NCI-H345 (cell line): ENCODE measurements at places on chromosomes 13 and 19.

DNA sequence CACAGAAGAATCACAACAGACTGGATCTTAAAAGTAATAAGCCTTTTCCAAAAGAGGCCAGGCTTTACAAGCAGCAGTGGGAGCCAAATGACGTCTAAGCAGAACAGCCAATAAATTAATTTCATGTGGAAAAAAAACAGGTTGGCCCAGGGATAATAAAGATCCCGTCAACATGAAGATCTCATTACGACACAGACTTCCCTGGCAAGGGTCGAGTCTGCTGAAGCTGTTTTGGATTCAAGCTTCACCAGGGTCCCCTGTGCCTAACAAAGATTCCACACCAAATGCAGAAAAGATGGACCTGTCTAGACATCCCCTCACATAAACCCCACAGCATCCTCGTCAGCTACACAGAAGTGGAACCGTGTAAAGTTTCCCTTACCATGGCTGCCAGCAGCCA is 215.1 kb upstream of the ZNF507 start:
- no peak for DNase-seq

GRCh38 chr19:46229442-46229841 is at the start of gene IGFL1:
Gene IGFL1, plus strand, starts transcription at chr19:46229742. Its CDS starts 33 bp downstream, at chr19:46229775.
- DNase-seq = no peak

GRCh38 chr19:16038196-16038695 is 38.0 kb upstream of the TPM4 start:
- no peak for DNase-seq

- no peak for DNase-seq
Observed at GRCh38 chr13:99671746-99672145, 170.5 kb downstream of the TM9SF2 start.

DNA sequence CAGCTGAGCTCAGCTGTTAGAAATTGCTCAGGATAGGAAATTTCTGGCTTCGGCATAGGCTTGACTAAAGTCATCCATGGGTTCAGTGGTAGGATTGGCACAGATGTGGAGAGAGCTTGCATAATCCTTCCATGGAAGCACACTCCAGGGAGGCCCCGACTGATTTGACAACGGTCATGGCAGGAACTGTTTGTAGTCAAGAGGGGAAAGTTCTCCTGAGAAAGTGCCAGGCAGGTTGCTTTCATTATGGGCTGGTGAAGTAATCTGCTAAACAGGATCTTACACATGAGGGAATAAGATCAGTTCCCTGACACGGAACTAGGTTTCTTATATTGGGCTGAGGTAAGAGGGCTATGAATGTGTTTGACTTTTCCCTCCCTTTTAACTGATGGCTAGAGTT is 120.1 kb downstream of the RGCC start:
- DNase-seq = no peak

DNA sequence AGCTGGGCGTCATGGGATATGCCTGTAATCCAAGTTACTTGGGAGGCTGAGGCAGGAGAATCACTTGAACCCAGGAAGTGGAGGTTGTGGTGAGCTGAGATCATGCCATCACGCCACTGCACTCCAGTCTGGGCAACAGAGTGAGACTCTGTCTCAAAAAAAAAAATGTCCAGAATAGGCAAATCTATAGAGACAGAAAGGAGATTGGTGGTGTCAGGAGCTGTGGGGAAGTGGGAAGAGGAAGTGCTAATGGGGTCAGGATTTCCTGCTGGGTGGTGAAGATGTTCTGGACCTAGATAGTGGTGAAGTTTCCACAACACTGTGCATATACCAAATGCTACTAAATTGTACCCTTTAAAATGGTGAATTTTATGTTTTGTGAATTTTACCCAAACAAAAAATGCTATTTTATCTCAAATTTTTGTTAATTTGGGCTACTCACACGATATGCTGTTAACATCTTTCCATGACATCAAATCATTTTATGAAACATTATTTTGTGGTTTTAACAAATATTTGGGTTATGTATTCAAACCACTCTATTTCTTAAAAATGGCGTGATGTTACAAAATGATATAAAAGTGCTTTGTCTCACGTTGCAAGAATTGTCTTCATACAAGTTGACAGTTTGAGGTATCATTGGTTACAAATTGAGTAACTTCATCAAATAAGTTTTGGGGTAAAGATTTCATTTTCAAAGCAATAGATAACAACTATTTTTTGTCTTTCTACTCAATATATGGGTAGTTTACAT is 7.4 kb upstream of the CYP4F3 start:
- DNase-seq = no peak

DNA sequence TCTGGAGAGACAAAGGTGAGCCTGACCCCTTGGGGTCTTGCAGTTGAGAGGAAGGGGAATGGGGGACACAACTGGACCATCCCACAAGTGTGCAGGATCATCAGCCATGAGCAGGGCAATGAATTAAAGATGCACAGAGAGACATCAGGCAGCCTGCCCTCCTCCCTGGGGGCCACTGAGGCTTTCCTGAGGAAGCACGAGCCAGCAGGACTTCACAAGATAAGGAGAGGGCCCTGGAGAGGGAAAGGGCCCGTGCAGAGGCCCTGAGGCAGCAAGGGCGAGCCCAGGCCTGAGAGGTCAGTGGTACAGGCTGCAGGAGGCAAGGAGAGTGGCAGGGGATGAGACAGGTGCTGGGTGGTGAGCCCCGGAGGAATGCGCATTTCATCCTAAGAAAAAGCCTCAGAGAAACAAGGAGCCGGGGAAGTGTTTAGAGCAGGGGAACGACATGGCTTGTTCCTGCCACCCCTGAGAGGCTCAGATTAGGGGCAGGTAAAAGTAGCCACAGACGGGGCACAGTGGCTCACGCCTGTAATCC is 9.0 kb upstream of the PRKD2 start:
- no peak for DNase-seq

- DNase-seq = no peak
Observed at GRCh38 chr13:30145709-30146367, 161.5 kb downstream of the KATNAL1 start.

DNA sequence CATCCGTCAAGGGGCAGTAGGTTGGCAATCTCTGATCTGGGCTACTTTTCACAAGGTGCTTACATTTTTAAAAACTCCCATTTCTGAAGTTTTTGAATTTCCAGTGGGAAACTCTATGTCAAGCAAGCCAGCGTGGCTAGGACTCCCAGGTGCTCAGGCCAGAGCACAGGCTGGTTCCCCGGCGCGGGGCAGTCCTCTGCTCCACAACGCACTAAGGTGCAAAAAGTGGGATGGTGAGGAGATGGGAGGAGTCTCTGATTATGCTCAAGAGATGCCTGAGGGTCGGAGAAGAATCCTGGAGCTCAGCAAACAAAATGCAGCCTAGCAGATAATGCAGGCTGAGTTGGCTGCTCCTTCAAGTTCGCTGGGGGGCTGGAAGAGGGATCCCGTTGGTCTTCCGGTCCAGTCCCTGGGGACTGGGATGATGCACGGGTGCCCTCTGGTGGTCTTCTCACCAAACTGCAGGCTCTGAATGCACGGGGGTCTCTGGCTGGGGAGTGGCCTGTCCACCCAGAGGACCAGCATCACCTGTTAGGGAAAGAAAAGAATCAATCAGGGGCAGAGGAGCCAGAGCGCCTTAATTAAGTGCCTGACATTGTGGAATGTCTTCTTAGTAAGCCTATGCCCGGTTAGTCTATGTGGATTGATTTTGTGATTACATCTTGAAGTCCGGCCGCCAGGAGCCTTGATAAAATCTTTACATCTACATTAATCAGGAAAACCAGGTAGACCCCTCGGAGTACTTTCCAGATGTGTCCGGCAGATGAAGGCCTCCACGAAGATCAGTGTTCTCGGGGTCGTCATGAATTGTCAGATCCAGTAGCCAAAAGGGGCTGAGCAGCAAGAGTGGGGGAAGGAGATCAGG is 244.4 kb upstream of the MAB21L1 start:
- peak; percentile 36 for DNase-seq

- no peak for DNase-seq
Observed at GRCh38 chr13:97221466-97221865, 667 bp upstream of the MBNL2 start.

- no peak for DNase-seq
Observed at GRCh38 chr19:38251564-38252051, 4.6 kb downstream of the PPP1R14A start.

- DNase-seq = no peak
Observed at GRCh38 chr19:57537953-57538547, 10.9 kb downstream of the ZNF549 start.

DNA sequence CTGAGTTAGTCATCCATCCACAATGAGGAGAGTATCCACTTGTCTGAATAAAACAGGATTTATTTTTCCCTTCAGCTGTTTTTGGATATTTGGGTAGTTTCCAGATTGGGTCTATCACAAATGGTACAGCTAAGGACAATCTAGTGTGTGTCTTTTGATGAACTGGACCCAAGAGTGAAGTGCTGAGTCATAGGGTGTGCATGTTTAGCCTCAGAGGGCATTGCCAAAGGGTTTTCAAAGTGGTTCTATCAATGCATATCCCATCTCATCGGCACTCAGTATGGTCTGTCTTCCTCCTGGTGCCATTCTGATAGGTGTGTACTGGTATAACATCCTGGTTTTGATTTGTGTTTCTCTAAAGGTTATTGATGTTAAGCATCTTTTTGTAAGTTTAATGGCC is 62.3 kb downstream of the GSX1 start:
- no peak for DNase-seq

GRCh38 chr13:31965361-31966066 is 66.1 kb upstream of the FRY start:
- DNase-seq = no peak

- peak; percentile 45 for DNase-seq
Observed at GRCh38 chr13:96090240-96091101, 564 bp downstream of the HS6ST3 start.

DNA sequence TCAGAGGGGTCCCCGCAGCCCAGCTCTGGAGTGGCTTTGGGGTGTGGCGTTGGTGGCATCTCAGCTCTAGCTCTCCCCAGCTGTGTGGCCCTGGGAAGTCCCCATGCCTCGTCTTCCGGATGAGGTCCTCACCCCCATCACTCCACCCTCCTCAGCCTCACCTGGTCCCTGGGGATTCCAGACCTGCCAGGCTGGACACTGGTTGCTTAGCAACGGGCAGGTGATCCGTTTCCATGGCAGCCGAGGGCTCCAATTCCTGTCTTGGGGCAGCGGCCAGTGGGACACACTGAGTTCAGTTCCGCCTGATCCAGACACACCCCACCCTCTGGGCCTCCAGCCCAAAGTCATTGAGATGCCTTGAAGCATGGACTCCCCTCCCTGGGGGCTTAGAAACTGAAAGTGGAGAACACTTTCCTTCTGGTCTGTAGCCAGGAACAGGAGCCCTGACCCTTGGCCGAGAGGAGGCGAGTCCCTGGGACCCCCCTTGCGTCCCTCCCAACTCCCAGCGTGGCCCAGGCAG is 7.7 kb upstream of the MISP start:
- peak; percentile 38 for DNase-seq

- peak; percentile 62 for DNase-seq
Observed at GRCh38 chr13:87128036-87128435, 543.1 kb upstream of the SLITRK5 start.

DNA sequence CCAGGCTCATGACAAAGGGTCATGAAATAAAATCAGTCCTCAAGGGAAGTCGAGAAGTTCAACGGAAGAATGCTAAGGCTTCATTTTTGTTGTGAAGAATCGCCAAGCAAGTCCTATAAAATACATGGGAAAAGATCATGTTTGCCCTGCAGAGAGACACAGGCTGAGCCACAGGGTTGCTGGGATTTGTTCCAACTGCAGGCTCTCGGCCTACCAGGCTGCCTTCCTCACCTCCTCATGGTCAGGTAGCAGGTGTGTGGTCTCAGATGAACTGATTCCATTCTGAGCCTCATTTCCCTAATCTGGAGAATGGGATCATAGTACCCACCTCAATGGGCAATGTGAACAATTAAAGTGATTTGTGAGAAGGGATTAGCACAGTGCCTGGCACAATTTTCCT is 114.9 kb upstream of the SPATA13 start:
- DNase-seq = no peak

DNA sequence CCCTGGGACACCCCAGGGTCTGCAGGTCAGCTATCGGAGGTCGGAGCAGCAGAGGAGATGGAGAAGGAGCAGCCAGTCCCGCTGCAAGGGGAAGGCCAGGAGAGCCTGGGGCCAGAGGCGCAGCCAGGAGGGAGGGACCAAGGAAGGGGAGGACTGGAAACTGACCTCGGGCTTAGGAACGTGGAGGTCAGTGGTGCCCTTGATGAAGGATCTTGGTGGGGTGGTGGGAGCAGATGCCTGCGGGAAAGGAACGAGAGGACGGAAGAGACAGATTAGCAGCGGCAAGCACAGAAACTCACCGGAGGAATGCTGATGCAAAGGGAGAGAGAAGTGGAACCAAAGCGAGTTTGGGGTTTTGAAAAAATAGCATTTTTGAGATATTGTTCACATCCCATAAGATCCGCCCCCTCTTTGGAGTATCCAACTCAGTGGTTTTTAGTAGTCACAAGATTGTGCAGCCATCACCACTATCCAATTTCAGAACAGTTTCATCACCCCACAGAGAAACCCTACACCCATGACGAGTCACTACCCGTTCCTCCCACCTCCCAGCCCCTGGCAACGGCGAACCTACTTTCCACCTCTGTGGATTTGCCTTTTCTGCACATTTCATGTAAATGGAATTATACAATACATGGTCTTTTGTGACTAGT is 22.1 kb downstream of the PLEKHF1 start:
- DNase-seq = no peak

GRCh38 chr19:47156861-47157430 is 26.3 kb downstream of the SAE1 start:
- no peak for DNase-seq

DNA sequence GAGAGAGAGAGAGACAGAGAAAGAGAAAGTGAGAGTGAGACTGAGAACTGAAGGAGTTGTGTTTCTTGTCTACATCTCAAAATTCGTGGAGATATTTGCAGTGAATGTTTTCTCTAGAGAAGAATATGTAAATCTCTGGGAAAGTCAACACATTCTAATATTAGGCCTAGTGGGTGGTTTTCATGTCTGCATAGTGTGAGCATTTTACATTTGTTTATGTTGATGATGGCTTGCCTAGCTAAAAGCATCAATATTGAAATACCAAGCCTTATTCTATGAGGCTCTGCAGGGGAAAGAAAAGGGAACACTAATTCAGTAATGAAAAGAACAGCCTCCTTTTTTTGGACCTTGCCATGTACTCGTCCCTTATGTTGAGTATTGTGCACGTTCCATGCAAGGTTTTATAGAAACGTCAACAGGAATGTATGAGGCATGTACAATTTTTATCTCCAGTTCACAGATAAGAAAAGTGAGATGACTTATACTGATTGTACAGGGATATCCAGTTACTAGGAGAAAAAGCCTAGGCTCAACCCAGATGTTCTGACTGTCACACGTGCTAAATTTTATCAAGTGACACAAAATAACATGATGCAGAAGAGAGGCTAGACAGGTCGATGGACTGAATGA is 1288.9 kb upstream of the SLC10A2 start:
- DNase-seq = no peak

- DNase-seq = no peak
Observed at GRCh38 chr13:63435667-63436324, 2020.1 kb upstream of the PCDH20 start.

GRCh38 chr13:21967871-21968270 is 297.0 kb downstream of the FGF9 start:
- DNase-seq = no peak
